ENCODE measurements at places on chromosomes 2 and 18.

GRCh38 chr18:74623047-74623816 lies 25.6 kb downstream of the ZNF407 start:
- no peak for DNase-seq

GRCh38 chr2:219538504-219538951 lies 5.1 kb downstream of the CHPF start:
- DNase-seq, result no peak

GRCh38 chr2:9536504-9536903 lies 19.1 kb downstream of the ADAM17 start:
- no peak for DNase-seq

DNA sequence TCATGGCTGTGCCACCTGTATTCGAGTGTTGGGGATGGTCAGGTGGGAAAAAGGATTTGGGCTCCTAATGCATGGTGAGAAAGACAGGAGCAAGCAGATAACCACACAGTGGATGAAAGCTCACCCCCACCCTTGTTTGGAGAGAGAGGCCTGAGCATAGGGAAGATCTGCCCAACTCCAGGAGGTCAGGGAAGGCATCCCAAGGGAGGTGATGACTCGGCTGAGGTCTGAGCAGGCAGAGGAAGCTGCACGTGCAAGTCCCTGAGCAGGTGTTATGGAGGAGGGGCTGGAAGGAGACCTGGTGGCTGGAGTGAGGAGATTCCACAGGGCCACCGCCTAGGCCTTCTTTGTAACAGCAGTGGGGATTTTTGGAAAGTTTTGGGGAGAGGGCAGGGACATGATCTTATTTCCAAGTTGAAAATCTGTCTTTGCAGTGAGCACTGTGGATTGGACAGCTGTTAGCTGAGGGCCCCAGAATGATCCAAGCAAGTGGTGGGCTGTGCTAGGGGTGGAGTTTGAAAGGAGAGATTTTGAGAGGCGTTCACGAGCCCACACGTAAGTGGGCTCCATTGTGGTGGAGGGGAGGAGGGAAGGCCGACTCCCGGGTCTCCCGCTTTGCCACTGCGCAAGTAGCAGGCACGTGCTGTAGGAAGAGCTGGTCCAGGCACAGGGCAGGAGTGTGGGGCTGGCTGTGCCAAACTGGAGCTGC lies 228.5 kb downstream of the GLI2 start:
- DNase-seq, result no peak

- DNase-seq, result no peak
These were observed 11.4 kb downstream of the OSGEPL1 start for GRCh38 chr2:189751080-189751658.

GRCh38 chr2:48519593-48519992 lies 10.4 kb upstream of the STON1 start:
- DNase-seq, result no peak

- DNase-seq, result no peak
These were observed 406.1 kb upstream of the SOX11 start for GRCh38 chr2:5285872-5286769.

- no peak for DNase-seq
These were observed 12.0 kb upstream of the DDX1 start for GRCh38 chr2:15579641-15580040.

- no peak for DNase-seq
These were observed 73.7 kb downstream of the RBMS1 start for GRCh38 chr2:160419776-160420505.

- no peak for DNase-seq
These were observed 622 bp downstream of the RAB12 start for GRCh38 chr18:8609659-8610458.

- DNase-seq, result no peak
These were observed 268.6 kb downstream of the FIGN start for GRCh38 chr2:163467251-163467630.
